ENCODE measurements at places on chromosomes 3 and 15. TPM values are rescaled to one million over a fixed set of nuclear protein-coding genes. Genes with fewer than 3 reads are reported as not detected.

DNA sequence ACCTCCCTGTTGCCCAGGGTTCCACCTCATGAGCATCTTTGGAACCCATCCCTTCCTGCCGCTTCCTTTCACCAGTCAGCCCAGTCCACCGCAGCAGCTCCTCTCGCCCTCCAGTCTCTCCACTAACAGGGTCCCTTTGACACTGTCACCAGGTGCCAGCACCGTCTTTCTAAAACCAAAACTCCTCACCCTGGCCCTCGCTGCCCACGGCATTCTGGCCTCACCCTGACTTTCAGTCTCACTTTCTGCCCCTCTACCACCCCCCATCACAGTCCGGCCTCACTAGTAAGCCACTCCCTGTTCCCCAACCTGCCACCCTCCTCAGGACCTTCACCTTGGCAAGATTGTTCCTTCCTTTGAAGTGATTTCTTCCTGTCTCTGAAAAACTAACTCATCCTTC, 4.2 kb downstream of the PPCDC start:
- H3K4me1 ChIP-seq, result no peaks in the 10 kb centered on the region
- H3K27me3 ChIP-seq, result no peaks in the 10 kb centered on the region
- H3K4me3 ChIP-seq, result no peak overlapping the region
- H3K27ac ChIP-seq, result no peak overlapping the region
- no peak for DNase-seq

DNA sequence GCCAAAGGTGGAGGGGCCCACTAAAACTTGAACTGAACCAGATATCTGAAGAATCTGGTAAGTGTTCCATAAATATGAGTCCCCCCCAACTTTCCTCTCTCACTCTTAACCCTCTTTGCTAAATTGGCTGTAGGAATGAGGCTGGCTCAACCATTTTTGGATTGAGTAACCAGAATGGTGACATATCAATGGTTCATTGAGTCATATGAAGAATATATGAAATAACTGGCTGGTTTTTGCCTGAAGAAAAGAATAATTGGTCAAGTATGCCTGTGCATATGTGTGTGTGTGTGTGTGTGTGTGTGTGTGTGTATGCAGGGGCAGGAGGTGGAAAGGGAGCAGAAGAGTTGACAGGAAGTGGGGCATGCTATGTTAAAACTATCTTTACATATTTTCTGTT, 472.9 kb upstream of the THBS1 start:
- no peaks in the 10 kb centered on the region for H3K4me1 ChIP-seq
- H3K4me3 ChIP-seq, result no peak overlapping the region
- H3K27ac ChIP-seq, result no peak overlapping the region
- no peaks in the 10 kb centered on the region for H3K27me3 ChIP-seq
- H3K36me3 ChIP-seq, result no peaks in the 10 kb centered on the region

DNA sequence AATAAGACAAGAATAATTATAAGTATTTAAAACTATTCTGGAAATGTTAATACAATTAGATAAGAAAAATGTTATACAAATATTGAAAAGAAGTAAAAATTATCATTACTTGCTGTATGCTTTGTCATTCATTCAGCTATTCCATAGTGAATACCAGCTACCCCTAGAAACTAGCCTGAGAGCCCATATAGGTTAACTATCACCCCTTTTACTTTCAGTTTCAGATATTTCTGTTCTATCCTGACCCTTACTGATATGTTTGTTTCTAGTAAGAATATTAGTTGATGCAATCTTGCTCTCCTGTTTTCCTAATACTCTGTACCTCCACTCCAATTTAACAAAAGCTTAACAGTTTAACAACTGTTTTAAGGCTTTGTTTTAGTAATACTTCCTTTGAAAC, 31.6 kb downstream of the FAM227B start:
- no peaks in the 10 kb centered on the region for H3K36me3 ChIP-seq
- H3K4me3 ChIP-seq, result no peak overlapping the region
- no peak for DNase-seq
- no peaks in the 10 kb centered on the region for H3K27me3 ChIP-seq
- H3K4me1 ChIP-seq, result no peaks in the 10 kb centered on the region

DNA sequence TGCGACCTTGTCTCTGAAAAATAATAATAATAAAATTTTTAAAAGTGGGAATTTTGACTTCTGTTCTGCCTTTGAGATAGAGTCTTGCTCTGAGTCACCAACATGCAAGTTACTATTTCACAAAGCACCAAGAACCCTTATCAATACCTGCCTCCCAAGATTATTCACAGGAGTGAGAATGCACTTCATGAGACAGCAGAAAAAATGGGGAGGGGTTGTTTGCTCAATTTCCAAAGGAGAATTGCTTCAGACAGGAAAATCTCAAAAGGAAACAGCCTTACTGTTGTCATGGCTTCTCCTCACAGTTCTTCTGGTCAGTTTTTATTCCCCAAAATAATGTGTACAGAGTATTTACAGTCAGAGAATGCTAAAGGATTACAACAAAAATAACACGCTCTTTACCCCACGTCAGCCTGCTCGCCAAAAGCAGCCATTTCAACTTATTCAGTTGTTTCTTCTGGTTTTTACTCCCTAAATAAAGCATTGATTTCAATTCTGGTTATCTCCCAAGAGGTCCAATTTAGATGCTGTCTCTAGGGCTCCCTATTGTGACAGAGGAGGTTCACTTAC, 89.0 kb downstream of the PPCDC start:
- no peaks in the 10 kb centered on the region for H3K4me1 ChIP-seq
- peak; percentile 54 for DNase-seq
- no peaks in the 10 kb centered on the region for H3K27me3 ChIP-seq
- no peak overlapping the region for H3K4me3 ChIP-seq
- no peak overlapping the region for H3K27ac ChIP-seq
- no peaks in the 10 kb centered on the region for H3K36me3 ChIP-seq

DNA sequence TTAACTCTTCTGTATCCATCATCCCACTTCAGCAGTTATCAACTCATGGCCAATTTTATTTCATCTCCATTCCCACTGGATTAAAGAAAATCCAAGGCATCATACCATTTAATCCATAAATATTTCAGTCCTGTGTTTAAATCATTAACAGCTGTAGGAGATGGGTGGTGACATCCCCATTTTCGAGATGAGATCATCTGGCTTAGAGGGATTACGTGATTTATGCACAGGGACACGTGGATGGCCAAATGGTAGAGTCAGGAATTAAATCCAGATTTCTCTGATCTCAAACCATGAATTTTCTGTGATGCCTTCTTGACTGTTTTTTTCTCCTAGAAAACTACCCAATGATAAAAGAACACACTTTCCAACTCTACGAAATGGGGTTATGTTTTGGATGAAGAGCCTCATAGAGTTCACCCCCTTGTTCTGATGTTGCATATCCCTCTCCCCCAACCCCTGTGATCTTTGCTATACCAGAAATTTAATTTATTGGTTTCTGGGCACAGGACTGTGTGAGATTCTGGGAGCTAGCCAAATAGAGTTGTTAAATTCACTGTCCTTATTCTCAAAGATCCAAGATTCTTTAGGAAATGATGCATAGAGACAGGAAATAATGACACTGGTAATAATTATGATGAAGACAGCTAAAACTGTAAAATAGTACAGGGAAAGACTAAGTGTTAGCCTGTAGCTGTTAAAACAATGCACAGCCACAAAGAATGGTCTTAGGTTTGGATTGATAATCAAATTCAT, 7.4 kb downstream of the ZNF589 start:
- no peak overlapping the region for H3K4me3 ChIP-seq
- H3K4me1 ChIP-seq, result no peaks in the 10 kb centered on the region
- DNase-seq, result no peak
- peaks cover 2% of the 10 kb centered on the region for H3K36me3 ChIP-seq
- no peaks in the 10 kb centered on the region for H3K27me3 ChIP-seq
- no peak overlapping the region for H3K27ac ChIP-seq

- no peak overlapping the region for H3K4me3 ChIP-seq
- no peak for DNase-seq
- no peaks in the 10 kb centered on the region for H3K27me3 ChIP-seq
- H3K27ac ChIP-seq, result no peak overlapping the region
- no peaks in the 10 kb centered on the region for H3K36me3 ChIP-seq
- peaks cover 6% of the 10 kb centered on the region for H3K4me1 ChIP-seq
Measured at GRCh38 chr3:152359385-152360248, 90.9 kb downstream of the MBNL1 start.

GRCh38 chr15:35986191-35986721, 440.3 kb upstream of the DPH6 start:
- no peaks in the 10 kb centered on the region for H3K36me3 ChIP-seq
- H3K27me3 ChIP-seq, result no peaks in the 10 kb centered on the region
- no peaks in the 10 kb centered on the region for H3K4me1 ChIP-seq
- no peak overlapping the region for H3K27ac ChIP-seq
- DNase-seq, result no peak

GRCh38 chr15:89412905-89413411, 78.3 kb upstream of the POLG start:
- H3K27me3 ChIP-seq, result peaks cover 97% of the 10 kb centered on the region
- no peak for DNase-seq
- no peaks in the 10 kb centered on the region for H3K4me1 ChIP-seq
- no peak overlapping the region for H3K4me3 ChIP-seq
- H3K36me3 ChIP-seq, result no peaks in the 10 kb centered on the region

GRCh38 chr3:7881946-7882345, 619.7 kb upstream of the LMCD1 start:
- no peak overlapping the region for H3K27ac ChIP-seq
- H3K27me3 ChIP-seq, result no peaks in the 10 kb centered on the region
- no peaks in the 10 kb centered on the region for H3K36me3 ChIP-seq
- no peaks in the 10 kb centered on the region for H3K4me1 ChIP-seq
- H3K4me3 ChIP-seq, result no peak overlapping the region

- no peaks in the 10 kb centered on the region for H3K36me3 ChIP-seq
- no peaks in the 10 kb centered on the region for H3K27me3 ChIP-seq
- no peak for DNase-seq
- no peak overlapping the region for H3K4me3 ChIP-seq
- no peak overlapping the region for H3K27ac ChIP-seq
Measured at GRCh38 chr3:77815467-77815866, 775.6 kb downstream of the ROBO2 start.

GRCh38 chr3:39184968-39185285, 7.5 kb downstream of the XIRP1 start:
- H3K36me3 ChIP-seq, result no peaks in the 10 kb centered on the region
- DNase-seq, result no peak
- no peak overlapping the region for H3K27ac ChIP-seq
- H3K4me1 ChIP-seq, result peaks cover 5% of the 10 kb centered on the region

- no peak for DNase-seq
- H3K4me1 ChIP-seq, result peaks cover 7% of the 10 kb centered on the region
- H3K36me3 ChIP-seq, result peaks cover 37% of the 10 kb centered on the region
- H3K27ac ChIP-seq, result no peak overlapping the region
- H3K4me3 ChIP-seq, result no peak overlapping the region
Measured at GRCh38 chr3:127585163-127585812, 5.2 kb downstream of the TPRA1 start.

DNA sequence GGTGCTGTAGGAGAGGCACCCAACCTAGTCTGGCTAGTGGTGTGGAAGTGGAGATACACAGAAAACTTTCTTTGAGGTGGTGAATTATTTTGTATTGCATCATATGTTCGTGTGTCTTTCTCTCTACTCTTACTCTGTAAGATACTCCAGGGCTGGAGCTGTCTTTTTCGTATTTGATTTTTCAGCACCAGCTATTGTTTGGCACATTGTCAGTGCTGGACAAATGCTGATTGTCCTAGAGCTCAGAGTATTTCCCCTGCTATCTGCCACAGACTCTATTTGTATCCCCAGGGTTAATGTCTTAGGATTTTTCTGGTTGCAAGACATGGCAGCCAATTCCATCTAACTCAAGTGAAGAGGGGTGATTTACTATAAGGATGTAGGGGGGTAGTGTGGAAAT, 110.5 kb downstream of the SAMMSON start:
- DNase-seq, result no peak
- no peaks in the 10 kb centered on the region for H3K36me3 ChIP-seq
- H3K27me3 ChIP-seq, result no peaks in the 10 kb centered on the region
- no peak overlapping the region for H3K4me3 ChIP-seq

- no peak for DNase-seq
- H3K27me3 ChIP-seq, result no peaks in the 10 kb centered on the region
- H3K27ac ChIP-seq, result no peak overlapping the region
- H3K4me1 ChIP-seq, result no peaks in the 10 kb centered on the region
- no peaks in the 10 kb centered on the region for H3K36me3 ChIP-seq
- H3K4me3 ChIP-seq, result no peak overlapping the region
Measured at GRCh38 chr3:156456771-156457224, 98.1 kb downstream of the SSR3 start.

DNA sequence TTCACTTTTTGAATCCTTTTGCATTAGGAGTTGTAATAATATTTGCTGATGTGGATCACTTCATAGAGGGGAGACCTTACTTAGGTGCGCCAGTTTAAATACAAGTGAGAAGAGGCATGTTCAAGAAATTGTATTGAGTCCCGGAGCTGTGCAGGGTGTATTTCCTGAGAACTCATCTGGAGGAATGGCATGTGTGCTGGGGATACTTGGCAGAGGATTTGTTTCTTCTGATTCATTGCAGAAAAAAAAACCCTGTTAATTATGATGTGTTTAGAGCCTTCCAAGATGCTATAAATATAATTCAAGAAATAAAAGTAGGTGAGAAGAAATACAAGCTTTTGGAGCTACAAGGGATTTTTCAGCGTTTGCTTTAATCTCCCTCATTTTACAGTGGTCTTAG, 97.6 kb downstream of the TPRG1 start:
- no peak overlapping the region for H3K4me3 ChIP-seq
- H3K4me1 ChIP-seq, result no peaks in the 10 kb centered on the region
- no peaks in the 10 kb centered on the region for H3K27me3 ChIP-seq

GRCh38 chr3:17243621-17244020, 358.9 kb downstream of the PLCL2 start:
- H3K27me3 ChIP-seq, result no peaks in the 10 kb centered on the region
- H3K4me1 ChIP-seq, result no peaks in the 10 kb centered on the region
- no peak overlapping the region for H3K27ac ChIP-seq
- no peaks in the 10 kb centered on the region for H3K36me3 ChIP-seq

- H3K4me3 ChIP-seq, result no peak overlapping the region
- H3K36me3 ChIP-seq, result peaks cover 4% of the 10 kb centered on the region
- DNase-seq, result no peak
- H3K27ac ChIP-seq, result no peak overlapping the region
- no peaks in the 10 kb centered on the region for H3K4me1 ChIP-seq
- H3K27me3 ChIP-seq, result no peaks in the 10 kb centered on the region
Measured at GRCh38 chr3:43405888-43406642, 119.7 kb downstream of the SNRK start.

GRCh38 chr15:72751751-72752455, 31.7 kb downstream of the ADPGK start:
- no peaks in the 10 kb centered on the region for H3K27me3 ChIP-seq
- no peak overlapping the region for H3K27ac ChIP-seq

Gene SFMBT1
- 3.0 TPM for polyA plus RNA-seq

Gene IDH3A
- polyA plus RNA-seq, result 97.5 TPM

Gene EXD1
- not detected for polyA plus RNA-seq

Gene ZNF710
- polyA plus RNA-seq, result 10.3 TPM

Gene SYNPR
- not detected for polyA plus RNA-seq

Gene TMEM158
- polyA plus RNA-seq, result 0.27 TPM

Gene REC114
- not detected for polyA plus RNA-seq

Gene OR5K1
- not detected for polyA plus RNA-seq

Gene ZBBX
- not detected for polyA plus RNA-seq

Gene LRRC28
- polyA plus RNA-seq, result 36.5 TPM

Gene ZNF197
- 8.7 TPM for polyA plus RNA-seq

Gene UNC45A
- 65.1 TPM for polyA plus RNA-seq

Gene ZDHHC19
- polyA plus RNA-seq, result 0.22 TPM

Gene ACAN
- polyA plus RNA-seq, result not detected
